ENCODE measurements at places on chromosomes 12 and 14. TPM values are rescaled to one million over a fixed set of nuclear protein-coding genes. Genes with fewer than 3 reads are reported as not detected.

DNA sequence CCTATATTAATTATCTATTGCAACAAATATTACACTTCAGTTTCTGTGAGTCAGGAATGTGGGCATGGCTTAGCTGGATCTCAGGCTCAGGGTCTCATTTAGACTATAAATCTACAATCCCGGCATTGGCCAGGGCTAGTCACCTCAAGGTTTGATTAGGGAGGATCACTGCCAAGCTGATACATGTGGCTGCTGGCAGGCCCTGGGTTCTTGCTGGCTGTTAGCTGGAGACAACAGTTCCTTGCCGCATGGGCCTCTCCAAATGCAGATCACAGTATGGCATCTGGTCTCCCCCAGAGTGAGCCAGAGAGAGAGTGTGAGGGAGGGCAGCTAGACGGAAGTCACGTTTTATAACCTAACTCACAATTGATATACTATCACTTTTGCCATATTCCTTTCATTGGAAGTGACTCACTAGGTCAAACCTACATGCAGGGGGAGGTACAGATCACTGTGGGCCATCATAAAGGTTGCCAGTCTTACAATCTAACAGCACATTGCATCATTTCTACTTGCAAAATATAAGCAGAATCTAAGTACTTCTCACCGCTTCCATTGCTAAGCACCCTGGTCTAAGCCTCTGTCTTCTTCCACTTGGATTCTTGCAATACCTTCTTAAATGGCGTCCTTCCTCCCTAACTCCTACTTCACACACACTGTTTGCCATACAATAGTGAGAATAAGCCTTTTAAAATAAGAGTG, 174.0 kb upstream of the ARHGAP5 start:
- no peak for DNase-seq

SYNDIG1L gene
- 2.9 TPM for total RNA-seq

DNA sequence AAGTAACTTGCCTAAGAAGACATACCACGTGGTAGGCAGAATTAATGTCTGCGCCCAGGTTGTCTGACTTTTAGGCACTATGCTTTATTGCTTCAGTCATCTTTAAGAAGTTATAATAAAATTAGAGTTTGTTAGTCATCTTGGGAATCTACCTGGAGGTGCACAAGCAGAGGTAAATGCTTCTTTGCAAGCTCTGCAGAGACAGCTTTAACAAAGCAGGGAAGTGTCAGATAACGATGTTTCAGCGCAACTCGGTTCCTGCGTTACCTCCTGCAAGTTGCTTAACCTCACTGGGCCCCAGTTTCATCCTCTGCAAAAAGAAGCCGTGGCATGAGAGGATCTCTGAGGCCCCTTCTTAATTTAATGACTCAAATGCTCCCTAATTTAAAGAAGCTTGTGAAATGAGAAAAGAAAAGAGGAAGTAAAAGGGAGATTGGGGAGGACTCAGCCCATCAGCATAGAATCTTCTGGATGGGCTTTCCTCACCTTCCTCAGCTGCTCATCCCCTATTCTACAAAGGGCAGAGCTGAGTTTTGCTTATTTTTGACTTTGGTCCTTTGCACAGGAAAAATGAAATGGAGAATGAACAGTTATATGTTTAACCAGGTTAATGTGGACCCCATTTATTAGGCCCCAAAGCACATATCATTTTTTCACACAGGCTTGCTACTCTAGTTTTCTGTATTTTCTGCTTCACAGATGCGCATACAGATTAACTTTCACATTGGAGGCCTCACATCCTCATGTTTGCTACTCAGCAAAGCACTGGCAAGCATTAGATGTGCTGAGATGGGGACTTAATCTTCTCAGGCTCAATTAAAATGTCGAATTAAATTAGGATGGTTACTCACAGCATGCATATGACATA, 5.1 kb downstream of the ARHGDIB start:
- DNase-seq, result no peak

GRCh38 chr12:74144396-74144795, 393.2 kb upstream of the ATXN7L3B start:
- DNase-seq, result no peak

DNA sequence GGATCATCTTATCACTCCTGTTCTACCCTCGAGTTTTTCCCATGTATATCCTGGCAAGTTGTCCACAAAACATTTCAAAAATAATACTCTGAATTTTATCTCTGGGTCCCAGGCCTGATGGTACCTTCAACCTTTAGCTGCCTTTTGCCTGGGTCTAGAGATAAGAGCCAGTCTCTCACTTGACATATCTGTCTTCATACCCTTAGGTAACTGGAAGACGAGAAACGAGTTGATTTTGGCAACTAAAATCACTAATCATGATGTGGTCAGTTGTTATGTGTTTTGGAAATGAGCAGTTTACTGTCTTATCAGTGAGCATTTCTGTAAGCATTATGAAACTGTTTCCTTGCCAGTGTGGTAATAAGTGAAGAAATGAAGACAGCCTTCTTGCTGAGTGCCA, 6.3 kb downstream of the RNF10 start:
- DNase-seq, result no peak

TBX5 gene
- 22.3 TPM for total RNA-seq

INHBC gene
- total RNA-seq, result not detected

GRCh38 chr14:33480071-33480886, 470.6 kb downstream of the EGLN3 start:
- no peak for DNase-seq

- no peak for DNase-seq
Measured at GRCh38 chr12:67525617-67525884, 123.0 kb upstream of the DYRK2 start.
